ENCODE measurements at places on chromosomes 2 and 18. TPM values are rescaled to one million over a fixed set of nuclear protein-coding genes. Genes with fewer than 3 reads are reported as not detected.

GRCh38 chr18:46155641-46156051, 51.5 kb downstream of the HAUS1 start:
- DNase-seq = no peak

DNA sequence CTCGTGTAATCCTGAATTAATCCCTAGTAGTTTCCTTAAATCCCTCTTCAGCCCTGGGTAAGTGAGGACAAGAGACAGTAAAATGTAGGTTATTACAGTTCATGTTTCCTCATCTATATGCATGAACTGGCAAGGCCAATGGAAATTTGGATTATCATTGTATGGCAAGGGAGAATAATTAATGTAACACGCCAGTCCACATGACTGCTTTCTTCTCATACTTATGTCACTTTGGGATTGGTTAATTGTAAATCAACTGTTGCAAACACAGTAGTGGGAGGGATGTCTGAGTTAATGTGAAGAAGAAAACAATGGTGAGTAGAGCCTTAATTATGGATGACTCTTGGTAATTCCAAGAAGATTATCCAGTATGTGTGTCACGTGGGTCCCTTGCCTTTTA, 1.7 kb upstream of the SERPINB7 start:
- DNase-seq = no peak

DNA sequence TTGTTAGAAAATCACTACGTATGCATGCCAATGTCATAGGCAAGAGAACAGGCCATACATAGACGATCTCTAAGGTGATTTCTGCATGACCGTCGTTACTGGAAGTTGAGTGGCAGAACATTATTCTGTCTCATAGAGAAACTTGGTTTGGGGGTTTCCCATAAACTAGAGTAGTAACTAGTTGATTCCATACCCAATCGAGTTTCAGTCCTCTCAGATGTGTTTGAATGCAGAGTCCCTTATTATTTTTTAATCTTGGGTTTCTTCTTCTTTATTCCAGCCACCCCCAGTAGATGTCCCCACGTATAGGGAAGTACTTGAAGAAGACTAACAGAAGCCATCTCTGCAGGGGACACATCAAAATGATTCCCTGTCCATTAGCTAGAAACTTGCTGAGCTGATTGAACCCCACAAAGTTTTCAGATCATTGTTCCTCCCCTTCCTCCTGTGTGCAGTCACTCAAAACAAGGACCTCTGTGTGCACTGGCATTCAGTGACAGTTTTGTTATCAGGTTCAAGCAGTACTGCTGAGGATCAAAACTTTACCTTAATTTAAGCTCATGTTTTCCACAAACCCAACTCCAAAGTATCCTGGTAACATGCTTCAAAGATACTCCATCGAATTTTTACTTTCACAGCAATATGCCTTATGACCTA, 68.4 kb upstream of the CDCA7 start:
- no peak for DNase-seq

DNA sequence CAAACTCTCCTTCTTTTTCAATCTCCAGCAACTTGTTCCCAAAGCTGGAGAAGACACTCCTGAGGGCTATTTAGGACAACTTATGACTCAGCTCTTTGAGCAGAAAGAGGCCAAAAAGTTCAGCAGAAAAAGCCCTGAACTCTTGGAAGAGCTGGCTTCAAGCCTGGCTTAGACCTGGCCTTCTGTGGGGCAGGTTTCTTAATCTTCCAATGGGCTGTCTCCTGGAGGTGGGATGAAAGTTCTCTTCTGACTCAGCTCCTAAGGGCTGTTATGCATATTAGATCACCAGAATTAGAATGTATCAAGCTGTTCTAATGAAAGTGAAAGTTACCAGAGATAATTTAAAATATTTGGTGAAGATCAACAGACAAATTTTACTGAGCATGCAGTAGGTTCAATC, 129.4 kb downstream of the RAD51AP2 start:
- DNase-seq = no peak

- no peak for DNase-seq
Measured at GRCh38 chr2:216108310-216108966, 710 bp upstream of the XRCC5 start.

DNA sequence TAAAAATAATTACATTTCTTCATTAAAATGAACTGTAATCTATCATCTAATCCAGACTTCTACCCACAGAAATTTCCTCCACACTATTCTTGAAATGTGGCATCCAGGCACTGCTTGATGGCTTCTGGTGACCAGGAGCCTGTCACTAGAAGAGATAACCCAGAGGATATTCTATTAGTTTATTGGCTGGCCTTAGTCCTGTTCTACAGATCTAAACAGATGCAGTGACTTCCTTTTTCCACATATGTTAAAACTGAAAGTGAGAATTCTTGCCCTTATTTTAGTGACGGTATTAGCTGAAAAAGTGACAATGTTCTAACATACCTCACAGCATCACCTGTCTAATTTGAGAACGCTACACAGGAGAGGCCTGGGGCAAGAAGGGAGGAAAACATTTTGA, 775.4 kb downstream of the TSN start:
- no peak for DNase-seq

- no peak for DNase-seq
Measured at GRCh38 chr2:238031751-238032150, 29.1 kb upstream of the SCLY start.

- DNase-seq = no peak
Measured at GRCh38 chr2:128593879-128594650, 275.4 kb upstream of the HS6ST1 start.

DNA sequence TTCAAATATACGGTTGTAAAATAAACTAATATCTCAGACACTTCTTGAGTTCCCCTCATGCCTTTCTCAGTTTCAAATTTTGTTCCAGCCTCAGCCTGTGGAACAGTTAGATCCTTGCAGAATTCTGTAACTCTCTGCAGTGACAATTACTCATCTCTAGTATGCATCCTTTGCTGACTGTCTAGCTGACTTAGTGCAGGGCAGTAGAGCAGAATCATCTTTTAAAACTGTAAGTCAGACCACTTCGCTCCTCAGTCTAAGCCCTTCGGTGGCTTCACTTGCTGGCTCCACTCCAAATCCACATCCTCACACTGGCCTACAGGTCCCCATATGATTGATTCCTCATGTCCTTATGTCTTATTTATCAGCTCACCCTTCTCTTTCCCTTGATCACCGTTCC, 164.1 kb upstream of the ZSWIM2 start:
- no peak for DNase-seq

GRCh38 chr2:109214651-109215371, 85.8 kb downstream of the SH3RF3 start:
- no peak for DNase-seq

DNA sequence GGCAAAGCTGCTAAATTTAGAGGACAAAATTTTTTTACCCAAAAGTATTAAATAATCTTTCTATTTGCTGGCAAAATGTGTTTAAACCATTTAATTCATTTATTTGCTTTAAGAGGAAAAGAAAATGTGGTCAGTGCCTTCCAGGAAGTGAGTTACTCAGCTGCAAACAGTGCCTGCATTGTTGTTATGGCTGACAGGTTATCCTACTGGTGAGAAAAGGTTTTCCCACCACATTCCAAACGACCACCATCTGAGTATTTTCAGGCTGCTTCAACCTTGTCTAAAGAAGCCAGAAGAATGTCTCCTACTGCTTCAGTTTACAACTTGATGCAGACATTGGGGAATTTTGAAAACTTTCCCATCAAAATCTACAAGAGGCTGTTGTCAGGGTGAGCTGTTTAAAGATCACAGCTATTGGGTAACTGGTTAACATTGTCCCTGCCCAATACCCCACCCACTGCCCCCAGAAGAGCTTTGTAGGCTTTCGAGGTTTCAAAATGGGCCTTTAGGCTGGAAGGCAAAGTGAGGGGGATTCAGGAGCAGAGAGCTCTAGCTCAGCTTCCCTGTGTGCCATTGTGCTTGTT, 461.3 kb upstream of the FANCL start:
- DNase-seq = no peak

DNA sequence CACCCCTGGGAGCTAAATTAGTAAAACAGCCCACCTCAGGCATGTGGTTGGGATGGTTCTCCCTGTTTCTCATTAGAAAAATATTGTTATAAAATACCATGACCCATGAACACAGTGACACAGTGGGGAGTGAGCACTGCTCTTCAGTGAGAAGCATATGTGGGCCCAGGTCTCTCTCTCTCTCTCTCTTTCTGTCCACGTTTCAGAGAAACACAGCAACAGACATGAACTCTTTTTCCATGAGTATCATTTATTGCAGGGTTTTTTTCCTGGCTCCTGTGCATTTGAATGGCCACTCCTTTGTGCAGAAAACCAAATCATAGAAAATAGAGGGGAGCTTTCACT, 41.2 kb downstream of the CYRIA start:
- DNase-seq = no peak

GRCh38 chr2:189681903-189682302, 7.4 kb downstream of the ANKAR start:
- no peak for DNase-seq

DNA sequence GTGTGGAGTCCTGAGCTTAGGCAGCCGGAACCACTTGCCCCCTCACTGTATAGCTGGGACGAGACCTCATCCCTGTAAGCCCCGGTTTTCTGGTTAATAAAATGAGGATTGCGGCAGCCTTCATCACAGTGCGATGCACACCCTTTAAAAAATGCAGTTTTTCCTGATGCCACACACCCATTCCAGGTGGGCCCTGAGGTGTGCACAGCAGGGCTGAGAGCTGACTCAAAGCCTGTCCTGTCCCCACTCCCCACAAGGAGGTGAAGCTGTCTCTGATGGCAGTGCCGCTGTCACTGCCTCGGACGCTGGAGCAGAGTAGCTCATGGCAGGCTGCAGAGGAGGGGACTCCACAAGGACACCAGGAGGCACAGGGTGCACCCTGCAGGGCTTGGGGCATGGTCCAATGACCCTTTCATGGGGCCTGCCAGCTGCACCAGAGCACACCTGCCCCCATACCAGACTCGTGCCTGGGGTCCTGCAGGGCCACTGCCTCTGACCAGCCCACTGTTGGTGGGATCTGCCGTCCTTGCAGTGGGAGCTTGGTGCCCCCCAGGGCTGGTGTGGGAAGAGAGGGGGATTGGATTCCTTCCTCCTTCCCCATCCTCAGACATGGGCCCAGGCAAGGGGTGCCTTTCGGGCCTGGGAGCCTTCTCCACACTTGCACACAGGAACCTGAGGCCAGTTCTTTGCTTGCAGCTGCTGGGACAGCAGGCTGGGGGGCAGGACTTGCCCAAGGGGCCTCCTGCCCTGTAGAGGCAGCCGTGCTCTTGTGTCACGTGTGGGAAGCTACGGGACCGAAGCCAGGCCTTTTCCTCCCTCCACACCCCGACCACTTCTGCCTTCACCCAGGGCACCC, 22.8 kb downstream of the GPC1 start:
- peak; percentile 30 for DNase-seq

DNA sequence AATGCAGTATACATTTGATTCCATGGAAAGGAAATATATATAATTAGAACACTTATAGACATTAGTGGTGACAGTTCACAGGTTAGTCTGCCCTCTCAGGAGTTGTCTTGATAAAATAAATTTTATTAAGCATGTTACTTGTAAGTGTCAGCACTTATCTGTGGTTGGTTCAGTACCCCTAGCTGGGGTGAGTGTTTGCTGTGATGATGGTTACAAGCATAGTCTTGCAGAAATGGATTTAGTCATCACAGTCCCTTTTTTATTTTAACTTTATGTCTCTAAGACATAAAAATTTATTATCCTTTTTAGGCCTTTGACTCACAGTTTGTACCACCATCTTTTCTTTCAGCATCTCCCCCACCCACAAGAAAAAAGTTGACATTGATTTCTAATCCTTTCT, 52.1 kb downstream of the NCK2 start:
- DNase-seq = no peak

DNA sequence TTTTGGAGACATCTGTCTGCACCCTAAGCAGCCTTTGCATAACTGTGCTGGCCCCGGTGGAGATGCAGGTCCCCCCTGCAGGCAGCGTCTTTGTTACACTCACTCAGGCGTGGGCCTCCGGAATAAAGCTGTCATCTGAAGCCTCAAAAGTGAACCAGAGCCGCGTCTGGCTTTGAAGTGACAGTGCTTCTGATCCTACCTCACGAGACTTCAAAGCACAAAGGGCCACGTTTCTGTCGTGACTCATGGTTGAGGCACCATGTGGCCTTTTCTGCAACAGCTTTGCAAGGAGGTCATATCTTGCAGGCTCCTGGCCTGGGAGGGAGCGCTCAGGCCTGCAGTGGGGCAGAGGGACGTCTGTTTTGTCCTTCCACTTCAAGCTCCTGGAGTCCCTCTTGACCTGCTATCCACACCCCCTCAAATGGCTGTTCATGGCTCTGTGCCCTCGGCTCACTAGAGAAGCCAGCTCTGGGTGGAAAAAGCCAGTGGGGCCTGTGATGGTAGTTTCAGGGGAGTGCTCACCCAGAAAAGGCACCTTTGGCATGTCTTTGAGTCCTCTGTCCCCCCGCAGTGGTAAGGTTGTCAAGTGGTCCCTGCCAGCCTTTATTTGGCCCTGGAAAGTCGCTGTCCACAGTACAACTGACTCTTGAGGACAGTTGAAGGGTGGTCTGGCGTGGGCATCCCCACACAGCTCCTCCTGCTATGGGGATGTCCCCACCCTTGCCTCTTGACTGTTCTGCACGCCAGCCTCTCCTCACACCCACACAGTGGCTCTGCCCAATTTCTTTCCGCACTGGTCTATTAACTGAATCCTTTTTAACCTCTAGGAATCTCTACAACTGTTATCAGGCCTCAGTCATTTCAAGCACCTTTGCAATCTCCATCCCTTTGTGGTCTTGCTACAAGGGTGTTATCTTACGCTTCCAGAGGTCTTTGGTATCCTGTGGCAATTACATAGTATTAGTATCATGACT, 19.3 kb downstream of the GPR55 start:
- DNase-seq = no peak

GRCh38 chr2:31255911-31256571, 22.1 kb downstream of the EHD3 start:
- DNase-seq = no peak

DNA sequence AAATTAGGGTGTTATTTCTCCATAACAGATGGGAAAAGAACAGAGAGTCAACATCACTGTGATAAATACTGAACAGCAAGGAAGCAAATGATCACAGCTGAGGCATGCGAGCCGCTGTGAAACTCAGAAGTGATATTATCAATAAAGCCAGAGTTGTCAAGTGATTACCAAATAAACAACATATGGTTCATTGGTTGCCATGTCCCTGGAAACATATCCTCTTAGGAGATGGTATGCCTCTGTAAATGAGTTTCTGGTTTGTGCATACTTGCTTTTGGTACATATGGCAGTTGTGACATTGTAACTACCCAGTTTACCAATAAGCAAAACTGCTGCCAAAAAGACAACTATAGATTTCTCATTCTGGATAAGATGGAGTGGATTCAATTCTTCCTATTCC, 23.8 kb downstream of the RAPGEF4 start:
- no peak for DNase-seq

DNA sequence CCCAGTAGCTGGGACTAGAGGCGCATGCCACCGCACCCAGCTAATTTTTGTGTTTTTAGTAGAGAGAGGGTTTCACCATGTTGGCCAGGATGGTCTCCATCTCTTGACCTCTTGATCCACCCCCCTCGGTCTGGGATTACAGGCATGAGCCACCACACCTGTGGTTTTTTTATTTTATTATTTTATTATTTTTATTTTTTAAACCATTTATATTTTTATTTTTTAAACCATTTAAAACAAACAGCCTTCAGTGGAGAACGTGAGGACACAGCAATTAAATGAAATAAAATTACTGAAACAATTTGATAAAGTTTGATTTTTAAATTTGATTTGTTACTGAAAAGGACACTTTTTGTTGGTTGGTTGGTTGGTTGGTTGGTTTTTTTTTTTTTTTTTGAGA, 181.0 kb downstream of the AGAP1 start:
- no peak for DNase-seq

The NEB gene
- 1.5 TPM for total RNA-seq

The CCDC85A gene
- 4.3 TPM for total RNA-seq

The IGFBP2 gene
- 51.1 TPM for total RNA-seq

The SATB2 gene
- 1.3 TPM for total RNA-seq

The IL18RAP gene
- total RNA-seq = 0.30 TPM

The SERPINB4 gene
- not detected for total RNA-seq

The ACADL gene
- 0.73 TPM for total RNA-seq

The ALK gene
- 0.16 TPM for total RNA-seq

Data from Right ventricle myocardium superior (tissue), 1 donor.